Stimulated activated CD8-positive, alpha-beta memory T cell treated with anti-CD3 and anti-CD28 coated beads, Interleukin-4, amount 100 ng/mL, for 1 hour (primary cell): ENCODE measurements at places on chromosomes 6 and 20.

- DNase-seq: no peak
These were observed 71.2 kb upstream of the ZMYND8 start for GRCh38 chr20:47427746-47428145.

- no peak for DNase-seq
These were observed 210.2 kb downstream of the MMUT start for GRCh38 chr6:49252901-49253300.

- DNase-seq: no peak
These were observed 154.3 kb downstream of the VEGFA start for GRCh38 chr6:43924222-43924702.

DNA sequence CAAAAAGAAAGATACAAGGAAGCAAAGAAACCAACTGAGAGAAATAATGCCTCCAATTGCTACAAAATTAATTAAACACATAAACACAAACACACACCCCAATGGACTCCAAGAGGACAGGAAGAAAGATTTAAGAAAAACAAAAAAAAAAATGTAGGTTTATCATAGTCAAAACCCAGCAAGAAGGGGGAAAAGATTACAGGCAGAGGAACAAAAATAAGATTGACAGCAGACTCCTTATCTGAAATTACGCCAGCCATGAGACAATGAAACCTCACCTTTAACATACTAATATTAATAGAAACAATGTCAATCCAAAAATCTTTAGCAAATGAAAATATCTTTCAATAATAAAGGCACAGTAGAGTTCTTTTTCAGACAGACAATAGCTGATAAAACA, 155.8 kb downstream of the RNGTT start:
- DNase-seq: no peak

GRCh38 chr6:44122801-44123200, 4.5 kb downstream of the MRPL14 start:
- no peak for DNase-seq

GRCh38 chr6:55866128-55866527, 9.3 kb downstream of the BMP5 start:
- no peak for DNase-seq
